ENCODE measurements at places on chromosomes 1 and 21.

- DNase-seq = peak; percentile 58
Observed at GRCh38 chr1:207004931-207005830, 27.4 kb downstream of the C1orf116 start.

GRCh38 chr1:53401813-53402745, 57.1 kb upstream of the DMRTB1 start:
- DNase-seq = no peak

DNA sequence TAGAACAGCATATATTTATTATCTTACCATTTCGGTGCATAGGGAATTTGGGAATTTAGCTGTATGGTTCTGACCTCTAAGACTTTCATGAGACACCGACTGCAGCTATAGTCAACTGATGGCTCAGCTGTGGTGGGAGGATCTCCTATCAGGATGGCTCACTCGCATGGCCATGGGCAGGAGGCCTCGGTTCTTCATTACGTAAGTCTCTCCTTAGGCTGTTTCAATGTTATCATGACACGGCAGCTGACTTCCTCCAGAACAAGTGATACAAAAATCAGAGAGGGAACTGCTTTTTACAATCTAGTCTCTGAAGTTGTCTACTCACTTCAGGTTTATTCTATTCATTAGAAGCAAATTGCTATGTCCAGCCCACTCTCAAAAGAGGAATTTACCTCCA, 13.3 kb upstream of the CAPN8 start:
- DNase-seq = no peak

- no peak for DNase-seq
Observed at GRCh38 chr1:106868828-106869227, 187.6 kb upstream of the PRMT6 start.

- DNase-seq = no peak
Observed at GRCh38 chr1:22658385-22659163, 5.5 kb downstream of the C1QB start.

GRCh38 chr1:78834201-78834741, 172.3 kb downstream of the ADGRL4 start:
- DNase-seq = no peak

DNA sequence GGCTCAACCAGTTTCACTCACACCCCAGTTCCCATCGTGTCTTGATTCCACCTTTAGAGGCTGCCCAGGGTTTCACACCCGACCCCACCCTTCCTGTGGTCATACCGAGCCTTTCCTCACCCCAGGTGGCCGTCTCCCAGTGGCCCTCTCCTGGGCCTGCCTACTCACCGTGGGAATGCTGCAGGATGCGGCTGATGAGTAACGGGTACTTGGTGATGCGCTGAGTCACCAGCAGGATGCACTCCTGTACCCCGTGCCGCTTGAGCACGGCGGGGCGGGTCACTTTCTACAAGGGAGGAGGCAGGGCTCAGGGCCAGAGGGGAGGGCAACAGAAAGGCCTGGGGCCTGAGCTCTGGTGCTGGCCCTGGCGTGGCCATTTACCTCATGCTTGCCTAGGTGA, 16.4 kb downstream of the ARHGEF2 start:
- peak; percentile 82 for DNase-seq

GRCh38 chr21:44858791-44859190, 14.7 kb downstream of the PTTG1IP start:
- DNase-seq = no peak

DNA sequence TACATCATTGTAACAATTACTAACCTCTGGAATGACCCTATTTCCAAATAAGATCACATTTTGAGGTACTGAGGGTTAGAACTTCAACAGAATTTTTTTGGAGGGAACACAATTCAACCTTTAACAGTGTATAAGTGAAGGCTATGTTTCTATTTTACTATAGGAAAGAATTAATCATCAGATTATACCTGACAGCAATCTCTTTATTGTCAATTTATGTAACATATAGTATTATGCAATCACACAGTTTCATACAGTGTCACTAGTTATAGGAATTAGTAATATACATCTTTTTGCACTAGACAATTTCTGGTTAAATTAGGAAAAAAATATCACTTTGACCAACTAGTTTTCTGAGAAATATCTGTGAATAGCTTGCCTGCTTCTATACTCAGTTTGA, 59.1 kb downstream of the MSH4 start:
- no peak for DNase-seq

- DNase-seq = no peak
Observed at GRCh38 chr21:15768045-15768601, 38.3 kb downstream of the USP25 start.

DNA sequence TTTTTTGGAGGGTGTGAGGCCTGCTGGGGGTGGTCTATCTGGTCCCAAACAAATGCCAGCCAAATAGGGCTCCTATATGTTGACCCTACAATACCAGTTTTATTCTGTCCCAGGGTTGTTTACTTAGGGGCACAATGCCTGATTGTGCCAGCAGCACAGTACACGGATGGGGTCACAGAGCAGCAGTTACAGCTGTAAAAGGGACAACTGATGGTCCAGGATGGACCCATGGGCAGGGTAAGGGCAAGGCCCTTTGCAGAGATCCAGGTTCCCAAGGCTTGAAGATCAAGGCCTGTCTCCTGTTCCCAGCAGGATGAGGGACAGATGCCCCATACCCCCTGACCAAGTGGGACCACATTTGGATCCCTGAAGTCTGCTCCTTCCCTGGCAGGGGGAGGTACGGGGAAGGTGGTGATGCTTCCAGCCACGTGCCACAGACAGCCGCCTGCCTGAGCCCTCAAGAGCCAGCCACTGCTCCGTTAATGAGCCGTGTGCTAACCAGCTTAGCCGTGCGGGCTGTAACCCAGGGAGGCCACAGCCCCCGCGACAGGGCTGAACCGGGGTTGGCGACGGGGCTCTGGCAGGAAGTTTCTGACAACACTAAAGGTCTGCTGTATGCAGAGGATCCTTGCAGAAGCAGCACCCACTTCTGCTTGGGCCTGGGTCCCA, 18.2 kb downstream of the SLC6A9 start:
- no peak for DNase-seq

- DNase-seq = peak; percentile 37
Observed at GRCh38 chr21:46666941-46667740, 31.7 kb downstream of the PRMT2 start.
